NCI-H1694 treated with DMSO at 0.1 percent for 48 hours (cell line): ENCODE measurements at places on chromosomes 6 and 20.

DNA sequence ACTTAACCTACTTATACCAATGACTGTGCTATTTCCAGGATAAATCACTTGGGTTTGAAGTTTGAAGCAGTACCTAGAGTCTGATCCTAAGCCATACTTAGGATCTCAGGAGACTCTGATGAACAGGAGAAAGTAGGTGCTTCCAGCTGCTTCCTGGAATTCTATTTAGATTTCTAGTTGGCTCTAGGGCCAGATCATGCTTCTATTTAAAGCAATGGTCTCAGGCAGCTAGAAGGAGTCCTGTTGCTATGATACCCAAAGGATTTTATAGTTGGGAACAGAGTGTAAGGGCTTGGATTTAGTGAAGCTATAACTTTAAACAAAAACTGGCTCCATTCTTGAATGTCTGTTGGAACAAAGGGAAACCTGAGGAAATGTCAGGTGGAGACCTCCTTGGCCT lies 52.4 kb upstream of the TINAG start:
- DNase-seq: no peak

GRCh38 chr6:30657454-30657853 lies 10.5 kb downstream of the C6orf136 start:
- DNase-seq: no peak

- DNase-seq: no peak
These were observed 47.9 kb downstream of the HMGN3 start for GRCh38 chr6:79186564-79186963.

GRCh38 chr20:9660236-9660868 lies 146.0 kb downstream of the LAMP5 start:
- DNase-seq: no peak
